SHP77 treated with DMSO at 0.1 percent for 48 hours (cell line): ENCODE measurements at places on chromosomes 12 and 14.

DNA sequence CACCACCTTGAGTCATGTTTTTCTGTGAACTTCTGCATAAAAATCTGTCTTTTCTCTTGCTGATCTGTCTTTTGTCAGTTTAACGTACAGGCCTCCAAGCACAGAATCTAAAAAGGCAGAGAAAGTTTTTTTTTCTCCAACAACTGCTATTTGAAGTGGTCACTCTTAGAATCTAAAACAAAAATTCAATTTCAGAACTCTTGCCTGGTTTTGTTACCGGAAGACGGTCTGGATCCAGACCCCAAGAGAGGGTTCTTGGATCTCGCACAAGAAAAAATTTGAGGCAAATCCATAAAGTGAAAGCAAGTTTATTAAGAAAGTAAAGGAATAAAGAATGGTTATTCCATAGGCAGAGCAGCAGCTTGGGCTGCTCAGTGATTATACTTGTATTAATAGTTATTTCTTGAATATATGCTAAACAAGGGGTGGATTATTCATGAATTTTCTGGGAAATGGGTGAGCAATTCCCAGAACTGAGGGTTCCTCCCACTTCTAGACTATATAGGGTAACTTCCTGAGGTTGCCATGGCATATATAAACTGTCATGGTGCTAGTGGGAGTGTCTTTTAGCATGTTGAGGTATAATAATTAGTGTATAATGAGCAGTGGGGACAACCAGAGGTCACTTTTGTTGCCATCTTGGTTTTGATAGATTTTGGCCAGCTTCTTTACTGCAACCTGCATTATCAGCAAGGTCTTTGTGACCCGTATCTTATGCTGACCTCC, 150.0 kb upstream of the PLEKHA5 start:
- no peak for DNase-seq

DNA sequence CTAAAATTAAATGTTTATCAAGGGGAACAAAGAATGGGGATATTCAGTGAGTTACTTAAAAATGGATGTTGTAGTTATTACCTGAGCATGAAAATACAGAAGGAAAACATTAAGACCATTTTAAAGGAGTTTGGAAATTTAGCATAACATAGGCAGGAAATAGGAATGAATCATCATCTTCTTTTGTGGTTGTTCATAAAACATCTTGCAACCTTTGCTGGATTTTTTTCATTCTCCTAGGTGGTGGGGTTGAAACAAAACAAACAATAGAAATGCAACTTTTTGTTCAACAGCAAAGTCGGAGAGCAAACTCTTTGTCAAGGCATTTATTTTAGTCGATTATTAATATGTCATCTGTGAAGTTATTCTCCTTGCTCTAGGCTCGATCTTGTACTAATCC, 275.1 kb downstream of the IPO8 start:
- no peak for DNase-seq

DNA sequence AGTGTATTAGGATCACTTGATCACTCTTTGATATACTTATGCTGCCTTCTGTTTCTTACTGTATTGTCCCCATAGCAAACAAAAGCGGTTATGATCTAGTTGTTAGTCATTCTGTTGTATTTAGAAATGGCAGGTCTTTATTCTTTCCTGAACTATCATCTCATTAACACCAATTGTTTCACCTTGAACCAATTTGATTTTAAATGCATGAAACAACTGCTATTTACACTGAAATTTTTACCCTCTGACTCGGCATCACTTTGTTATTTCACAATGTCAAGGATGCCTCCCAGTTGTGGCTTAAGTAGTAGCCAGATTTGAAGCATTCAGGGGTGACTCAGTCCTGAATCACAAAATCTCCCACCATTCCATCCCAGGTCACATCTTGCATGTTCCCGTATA, 303.5 kb downstream of the EGLN3 start:
- DNase-seq, result no peak

DNA sequence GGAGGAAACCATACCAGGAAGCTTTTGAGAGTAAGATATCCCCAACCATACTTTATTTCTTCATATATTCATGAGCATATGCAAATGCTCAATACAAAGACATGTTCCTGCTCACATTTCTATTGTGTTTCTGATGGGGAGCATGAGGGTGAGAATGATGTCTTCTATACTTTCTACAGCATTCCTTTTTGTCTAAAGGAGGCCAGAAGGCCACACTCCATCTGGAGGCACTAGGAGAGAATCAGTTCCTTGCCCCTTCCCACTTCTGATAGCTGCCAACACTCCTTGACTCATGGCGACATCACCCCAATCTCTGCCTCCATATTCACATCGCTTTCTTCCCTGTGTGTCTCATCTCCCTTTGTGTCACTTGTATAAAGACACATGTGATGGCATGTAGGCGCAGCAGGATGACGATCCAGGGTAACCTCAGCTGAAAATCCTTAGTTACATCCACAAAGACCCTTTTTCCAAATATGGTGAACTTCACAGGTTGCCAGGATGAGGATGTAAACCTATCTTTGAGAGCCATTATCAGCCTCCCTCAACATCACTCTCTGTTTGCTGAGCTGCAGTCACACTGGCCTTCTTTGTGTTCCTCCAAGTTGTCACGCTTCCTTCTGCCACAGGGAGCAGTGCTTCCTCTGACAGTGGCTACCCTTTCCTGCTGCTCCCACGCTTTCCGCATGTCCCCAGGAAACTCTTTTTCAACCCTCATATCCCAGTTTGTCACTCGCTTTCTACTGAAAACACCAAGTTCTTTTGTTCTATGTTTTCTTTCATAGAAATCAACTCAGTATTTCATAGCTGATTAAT, 96.9 kb downstream of the STXBP6 start:
- DNase-seq, result peak; percentile 4

- DNase-seq, result no peak
Measured at GRCh38 chr12:42935756-42936155, 346.2 kb upstream of the PRICKLE1 start.

- no peak for DNase-seq
Measured at GRCh38 chr12:101111441-101111840, 98.6 kb downstream of the SLC5A8 start.

- no peak for DNase-seq
Measured at GRCh38 chr14:25014440-25014839, 35.5 kb downstream of the STXBP6 start.

- DNase-seq, result no peak
Measured at GRCh38 chr14:50344116-50344775, 32.1 kb downstream of the DMAC2L start.

DNA sequence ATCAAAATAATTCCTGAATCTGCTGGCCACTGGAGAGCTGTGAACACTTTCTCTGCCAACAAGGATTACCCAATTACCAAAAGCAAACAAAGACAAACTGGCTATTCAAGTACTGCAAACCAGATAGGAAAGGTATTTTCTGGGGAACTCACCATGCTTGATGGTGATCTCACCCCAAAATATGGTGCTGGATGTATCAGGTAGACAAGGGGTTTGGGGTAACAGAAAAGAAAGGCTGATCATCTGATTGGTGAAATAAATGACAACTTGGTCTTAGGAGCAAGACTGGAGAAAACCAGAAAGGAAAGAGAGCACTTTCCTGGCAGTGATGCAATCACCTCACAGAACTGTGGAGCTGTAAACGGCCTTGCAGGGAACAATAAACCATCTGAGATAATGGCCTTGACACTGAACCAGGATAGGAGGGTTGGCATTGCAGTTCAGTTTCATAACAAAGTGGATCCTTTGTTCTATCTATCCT, 31.0 kb upstream of the NPFF start:
- no peak for DNase-seq

DNA sequence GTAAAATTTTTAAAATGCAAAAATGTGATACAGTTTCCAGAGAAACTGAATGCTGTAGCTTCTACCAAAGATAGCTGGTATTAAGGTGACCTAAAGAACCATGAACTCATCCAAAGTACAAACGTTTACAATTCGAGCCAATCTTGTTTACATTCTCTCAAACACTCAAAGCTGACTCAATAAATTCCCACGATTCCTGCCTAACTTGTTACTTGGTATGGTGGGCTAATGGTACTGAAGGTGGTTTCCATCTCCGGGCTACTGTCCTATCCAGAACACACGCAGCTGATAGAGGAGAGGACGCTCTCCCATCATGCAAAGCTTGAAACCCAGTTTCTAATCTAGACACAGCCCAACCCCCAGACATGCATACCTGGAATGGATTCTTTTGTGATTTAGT, 31.5 kb downstream of the RAD9B start:
- DNase-seq, result no peak

DNA sequence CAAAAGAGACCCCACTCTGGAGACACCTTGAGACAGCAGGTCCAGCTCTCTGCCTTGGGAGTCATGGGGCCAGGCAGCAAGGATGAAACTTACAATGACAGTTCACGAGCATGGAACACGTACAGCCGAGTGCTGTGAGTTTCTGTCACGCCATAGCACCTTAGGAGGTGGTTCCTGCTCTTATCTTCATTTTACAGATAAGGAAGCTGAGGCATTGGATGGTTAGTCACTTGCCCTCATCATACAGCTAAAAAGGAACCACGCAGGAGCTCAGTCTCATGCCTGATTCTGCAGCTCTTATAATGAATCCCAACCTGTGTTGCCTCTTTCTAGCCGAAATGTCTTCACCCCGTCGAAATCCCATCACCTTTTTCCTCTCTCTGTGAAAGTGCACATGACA, 39.9 kb downstream of the C14orf132 start:
- DNase-seq, result no peak

DNA sequence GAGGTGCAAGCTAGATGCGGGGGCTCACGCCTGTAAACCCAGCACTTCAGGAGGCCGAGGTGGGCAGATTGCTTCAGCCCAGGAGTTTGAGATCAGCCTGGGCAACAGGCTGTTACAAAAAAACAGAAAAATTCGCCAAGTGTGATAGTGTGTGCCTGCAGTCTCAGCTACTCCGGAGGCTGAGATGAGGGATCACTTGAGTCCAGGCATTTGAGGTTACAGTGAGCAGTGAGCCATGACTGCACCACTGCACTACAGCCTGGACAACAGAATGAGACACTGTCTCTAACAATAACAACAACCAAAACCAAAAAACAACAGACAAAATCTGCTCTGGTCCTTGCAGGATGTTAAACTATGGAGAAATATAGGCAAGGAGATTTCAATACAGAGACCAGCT, 13.9 kb downstream of the BTBD7 start:
- DNase-seq, result no peak

- no peak for DNase-seq
Measured at GRCh38 chr12:114395233-114395632, 10.7 kb downstream of the TBX5 start.

DNA sequence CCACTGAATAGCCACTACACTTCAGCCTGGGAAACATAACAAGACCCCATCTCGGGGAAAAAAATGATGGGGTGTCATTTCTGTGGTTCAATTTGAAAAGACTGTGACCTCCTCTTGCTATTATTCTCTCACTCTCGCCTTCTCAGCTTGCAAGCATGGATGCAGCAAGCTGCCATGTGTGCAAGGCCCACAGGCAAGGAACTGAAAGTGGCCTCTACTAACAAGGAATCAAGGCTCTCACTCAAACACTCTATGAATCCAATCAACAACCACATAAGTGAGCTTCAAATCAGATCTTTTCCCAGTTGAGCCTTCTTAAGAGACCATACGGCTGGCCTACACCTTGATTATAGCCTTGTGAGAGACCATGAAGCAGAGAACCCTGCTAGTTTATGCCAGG, 17.9 kb upstream of the DHRS7 start:
- no peak for DNase-seq

- DNase-seq, result peak; percentile 43
Measured at GRCh38 chr12:80939231-80939950, 1.7 kb upstream of the LIN7A start.

GRCh38 chr12:2039034-2039433, 13.8 kb upstream of the CACNA1C start:
- DNase-seq, result no peak

DNA sequence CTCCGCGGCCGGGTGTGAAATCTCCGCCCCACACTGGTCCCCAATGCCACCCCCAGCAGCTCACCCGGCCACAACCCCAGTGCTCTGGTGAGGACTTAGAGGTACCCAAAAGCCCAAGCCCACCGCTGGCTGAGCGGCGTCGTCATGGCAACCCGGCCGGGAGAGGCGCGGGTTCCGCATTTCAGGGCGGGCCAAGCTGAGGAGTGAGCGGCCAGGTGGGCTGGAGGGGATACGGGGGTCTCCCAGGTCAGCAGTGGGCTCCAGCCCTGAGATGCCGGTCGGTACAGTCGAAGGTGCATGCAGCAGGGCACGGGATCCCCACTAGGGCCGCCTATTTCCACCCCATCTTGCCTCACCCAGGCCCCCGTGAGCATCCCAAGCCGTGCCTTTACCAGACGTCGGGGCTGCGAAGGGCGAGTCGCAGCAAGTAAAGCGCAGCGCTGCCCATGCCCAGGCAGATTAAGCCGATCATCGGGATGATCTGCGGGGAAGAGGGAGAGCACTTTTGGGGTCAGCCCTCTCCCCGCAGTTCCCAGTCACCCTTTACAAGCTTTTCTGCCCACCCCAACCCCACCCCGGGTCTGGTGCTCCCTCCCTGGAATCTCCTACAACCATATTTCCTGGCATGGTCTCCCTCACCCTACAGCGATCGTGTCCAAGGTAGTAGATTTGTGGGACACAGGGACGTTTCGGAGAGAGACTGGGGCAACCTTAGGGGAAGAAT, 6.9 kb downstream of the SHMT2 start:
- no peak for DNase-seq

DNA sequence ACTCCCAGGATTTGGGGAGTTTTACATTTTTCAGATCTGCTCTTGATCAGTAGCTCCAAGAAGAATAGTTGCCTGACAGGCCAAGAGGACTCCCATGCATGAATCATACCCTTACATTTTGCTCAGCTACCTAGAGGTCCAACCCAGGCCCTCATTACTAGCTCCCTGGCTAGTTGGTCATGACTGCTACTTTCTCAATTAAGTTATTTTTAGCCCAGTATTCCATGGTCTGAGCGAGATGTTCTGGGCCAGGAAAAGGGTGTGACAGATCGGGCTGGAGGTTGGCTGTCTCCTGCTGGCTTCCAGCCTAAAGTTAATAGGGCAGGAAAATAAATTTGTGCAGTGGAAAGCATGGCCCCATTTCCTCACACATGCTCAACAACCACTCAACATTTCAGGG, 379.2 kb downstream of the GRIN2B start:
- no peak for DNase-seq

DNA sequence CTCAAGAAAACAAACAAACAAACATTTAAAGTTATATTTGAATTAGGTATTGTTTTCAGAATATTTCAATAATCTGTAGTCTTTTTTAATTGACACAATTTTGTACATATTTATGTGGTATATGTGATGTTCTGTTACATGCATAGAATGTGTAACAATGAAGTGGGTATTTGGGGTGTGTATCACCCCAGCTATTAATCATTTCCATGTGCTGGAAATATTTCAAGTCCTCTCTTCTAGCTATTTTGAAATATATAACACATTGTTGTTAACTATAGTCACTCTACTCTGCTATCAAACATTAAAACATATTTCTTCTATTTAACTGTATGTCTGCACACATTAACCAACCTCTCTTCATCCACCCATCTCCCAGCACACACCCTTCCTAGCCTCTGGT, 32.0 kb upstream of the SIX1 start:
- no peak for DNase-seq

- no peak for DNase-seq
Measured at GRCh38 chr14:73342670-73343069, 105.4 kb downstream of the PAPLN start.

GRCh38 chr14:36580856-36581831, 1.3 kb downstream of the NKX2-8 start:
- peak; percentile 67 for DNase-seq
